ENCODE measurements at places on chromosomes 5 and 9.

GRCh38 chr5:126872561-126873354 lies 95.8 kb downstream of the LMNB1 start:
- no peak for DNase-seq

- DNase-seq: no peak
These were observed 15.0 kb upstream of the PFDN1 start for GRCh38 chr5:140317859-140318258.

GRCh38 chr5:125497651-125498050 lies 751.2 kb upstream of the ZNF608 start:
- DNase-seq: no peak

GRCh38 chr5:147748590-147748989 lies 33.9 kb downstream of the JAKMIP2 start:
- no peak for DNase-seq

DNA sequence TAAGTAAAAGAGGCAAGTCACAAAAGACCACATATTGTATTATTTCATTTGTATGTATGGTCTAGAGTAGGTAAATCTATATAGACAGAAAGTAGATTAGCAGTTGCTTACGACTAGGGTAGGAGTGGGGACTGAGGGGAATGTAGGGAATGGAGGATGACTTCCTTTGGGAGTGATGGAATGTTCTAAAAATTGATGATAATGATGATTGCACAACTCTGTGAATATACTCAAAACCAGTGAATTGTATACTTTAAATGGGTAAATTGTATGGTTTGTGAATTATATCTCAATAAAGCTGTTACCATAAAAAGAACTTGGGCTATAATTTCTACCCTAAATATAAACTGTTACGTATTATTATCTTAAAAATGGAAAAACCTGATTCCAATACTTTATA lies 35.0 kb downstream of the ADAMTS6 start:
- peak; percentile 8 for DNase-seq

GRCh38 chr5:159864885-159865691 lies 51.2 kb upstream of the ADRA1B start:
- DNase-seq: peak; percentile 70

- DNase-seq: peak; percentile 52
These were observed 8.8 kb upstream of the LCP2 start for GRCh38 chr5:170306381-170306831.

- DNase-seq: no peak
These were observed 84.1 kb downstream of the AMBP start for GRCh38 chr9:113993838-113994540.

DNA sequence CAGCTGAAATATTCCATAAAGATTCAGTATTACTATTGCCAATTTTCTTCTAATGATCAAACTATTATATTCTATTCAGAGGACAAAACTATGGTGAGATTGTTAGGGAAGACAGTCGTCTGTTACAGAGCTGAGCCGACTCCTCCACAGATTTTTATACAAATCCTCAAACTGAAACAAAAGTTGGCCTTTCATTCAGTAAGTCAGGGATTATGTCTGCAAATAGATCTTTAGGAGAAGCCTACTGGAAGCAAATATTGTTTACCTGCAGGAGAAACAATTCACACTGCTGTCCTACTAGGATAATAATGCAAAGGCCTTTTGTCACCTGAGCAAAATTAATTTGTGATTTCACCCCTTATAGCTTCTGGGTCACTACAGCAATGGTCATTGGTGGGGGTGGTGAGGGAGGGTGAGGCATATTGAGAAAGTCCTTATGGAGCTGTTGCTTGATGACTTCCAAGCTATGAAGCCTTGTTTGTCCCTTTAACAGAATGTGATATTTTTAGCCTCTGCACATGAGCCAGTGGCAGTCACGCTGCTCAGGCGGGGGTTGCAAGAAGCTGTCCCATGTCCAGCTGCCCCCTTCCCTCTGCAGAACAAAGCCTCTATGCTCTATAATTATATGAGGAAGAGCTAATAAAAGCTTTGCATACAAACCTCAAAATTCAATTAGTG lies 200.5 kb upstream of the KLF9 start:
- DNase-seq: no peak

- DNase-seq: no peak
These were observed 574.1 kb downstream of the NR2F1-AS1 start for GRCh38 chr5:93006915-93007314.

GRCh38 chr9:286071-286740 lies 71.5 kb downstream of the DOCK8 start:
- DNase-seq: no peak

DNA sequence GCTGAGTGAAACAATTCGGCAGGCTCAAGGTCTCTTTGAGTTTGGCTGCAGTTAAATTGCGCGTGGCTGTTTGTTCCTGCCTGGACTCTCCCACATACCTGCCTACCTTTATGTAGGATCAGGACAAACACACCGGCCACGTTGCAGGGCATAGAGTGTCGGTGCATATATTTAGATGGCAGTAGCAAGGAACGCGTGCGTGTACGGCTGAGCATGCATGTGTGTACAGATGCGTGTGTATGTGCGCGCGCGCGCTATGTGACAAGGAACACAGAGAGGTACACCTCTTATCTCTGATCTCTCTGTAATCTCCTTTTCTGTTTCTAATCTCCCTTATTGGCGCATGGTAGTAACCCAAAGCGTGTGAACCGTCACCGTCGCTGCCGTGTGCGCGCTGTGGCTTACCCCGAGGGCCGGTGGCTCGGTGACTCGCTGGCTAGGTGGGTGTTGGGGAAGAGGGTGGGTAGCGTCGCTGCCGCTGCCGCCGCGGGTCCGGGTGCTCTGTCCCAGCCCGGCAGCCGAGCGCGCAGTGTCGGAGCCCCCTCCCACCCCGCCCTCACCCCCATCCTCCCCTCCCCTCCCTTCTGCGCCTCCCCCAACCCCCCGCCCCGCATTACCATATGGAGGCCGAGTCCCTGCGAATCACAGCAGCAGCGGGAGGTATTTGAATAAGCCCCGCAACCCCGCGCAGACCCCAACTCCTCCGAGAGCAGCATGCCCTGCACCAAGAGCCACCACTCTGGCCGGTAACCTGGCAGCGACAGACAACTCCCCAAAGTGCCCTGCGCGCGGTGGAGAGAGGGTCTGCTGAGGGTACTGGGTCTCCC lies 204.8 kb downstream of the MEF2C start:
- no peak for DNase-seq

- no peak for DNase-seq
These were observed 457.9 kb downstream of the ENC1 start for GRCh38 chr5:74182603-74183002.

GRCh38 chr9:136054146-136054545 lies 40.9 kb downstream of the NACC2 start:
- no peak for DNase-seq

DNA sequence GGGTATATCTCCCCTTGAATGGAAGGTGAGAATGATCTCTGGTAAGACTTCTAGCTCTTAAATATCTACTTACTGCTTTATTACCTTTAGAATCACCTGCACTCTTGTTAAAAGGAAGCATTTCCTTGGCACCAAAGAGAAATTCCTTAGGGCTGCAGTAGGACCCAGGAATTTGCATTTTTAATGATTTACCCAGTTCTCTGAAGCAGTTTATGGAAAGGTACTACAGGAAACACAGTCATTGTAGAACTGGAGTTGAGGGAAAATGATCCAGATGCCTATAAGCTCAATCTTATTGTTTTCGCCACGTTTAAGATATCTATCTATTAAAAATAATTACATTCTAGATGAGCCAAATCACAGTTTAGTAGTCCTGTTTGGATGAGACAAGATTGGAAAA lies 9.5 kb upstream of the C9 start:
- DNase-seq: no peak

- DNase-seq: no peak
These were observed 22.8 kb upstream of the RGMB start for GRCh38 chr5:98750693-98751092.

GRCh38 chr5:172606156-172606785 lies 34.8 kb upstream of the NEURL1B start:
- DNase-seq: no peak

DNA sequence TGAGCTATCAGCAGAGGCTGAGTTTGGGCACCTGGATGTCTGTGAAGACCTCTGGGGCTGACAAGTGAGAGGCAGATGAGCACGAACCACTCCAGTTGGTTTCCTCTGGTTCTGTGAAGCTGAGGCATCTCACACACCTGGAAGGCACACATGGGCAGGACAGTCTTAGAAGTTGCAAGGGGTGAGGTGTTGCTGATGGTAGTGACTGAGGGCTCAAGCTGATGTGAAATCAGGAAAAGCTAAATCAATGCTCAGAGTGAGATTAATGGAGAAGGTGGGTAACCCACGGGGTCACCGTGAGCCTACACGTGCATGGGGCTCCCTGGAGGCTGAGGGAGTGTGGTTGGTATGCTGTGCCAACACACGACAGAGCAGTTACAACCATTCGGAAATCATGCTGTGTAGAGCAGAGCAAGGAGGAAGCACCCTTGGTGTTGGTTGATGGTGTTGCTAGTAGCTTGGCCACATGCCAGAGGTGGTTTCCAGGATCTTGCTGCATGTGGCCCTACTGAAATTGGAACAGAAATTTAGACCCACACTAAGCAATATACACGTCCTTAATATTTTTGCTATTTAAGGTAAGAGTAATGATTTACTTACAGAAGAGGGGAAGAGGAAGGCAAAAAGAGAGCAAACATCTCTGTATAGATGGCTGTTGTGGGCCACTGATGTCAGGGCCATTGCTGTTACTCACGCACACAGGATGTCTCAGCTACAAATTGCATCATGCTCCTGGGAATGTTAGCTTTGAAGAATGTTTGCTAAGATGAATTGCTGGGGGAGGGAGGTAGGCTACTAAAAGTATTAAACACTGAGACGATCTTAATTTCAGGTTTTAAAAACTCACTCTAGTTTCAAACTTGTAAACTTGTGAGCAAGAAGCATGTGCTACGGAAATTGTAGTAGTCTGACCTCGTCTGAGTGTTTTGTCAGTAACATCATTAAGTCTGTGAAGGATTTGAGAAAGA lies 170.5 kb downstream of the ARHGEF28 start:
- DNase-seq: peak; percentile 80

DNA sequence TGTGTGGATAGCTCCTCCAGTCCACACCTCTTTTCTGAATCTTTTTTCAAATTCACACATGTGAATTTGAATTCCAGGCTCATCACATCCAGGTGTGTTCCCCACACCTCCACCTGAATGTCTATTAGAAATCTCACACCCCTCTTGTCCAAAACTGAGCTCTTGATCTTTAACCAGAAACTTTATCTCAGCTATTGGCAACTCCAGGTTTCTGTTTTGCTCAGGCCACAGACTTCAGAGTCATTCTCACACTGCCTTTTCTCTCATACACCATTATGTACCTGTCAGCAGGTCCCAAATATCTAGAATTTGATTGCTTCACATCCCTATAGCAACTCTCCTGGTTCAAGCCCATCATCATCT lies 11.6 kb downstream of the NIPSNAP3B start:
- DNase-seq: no peak

DNA sequence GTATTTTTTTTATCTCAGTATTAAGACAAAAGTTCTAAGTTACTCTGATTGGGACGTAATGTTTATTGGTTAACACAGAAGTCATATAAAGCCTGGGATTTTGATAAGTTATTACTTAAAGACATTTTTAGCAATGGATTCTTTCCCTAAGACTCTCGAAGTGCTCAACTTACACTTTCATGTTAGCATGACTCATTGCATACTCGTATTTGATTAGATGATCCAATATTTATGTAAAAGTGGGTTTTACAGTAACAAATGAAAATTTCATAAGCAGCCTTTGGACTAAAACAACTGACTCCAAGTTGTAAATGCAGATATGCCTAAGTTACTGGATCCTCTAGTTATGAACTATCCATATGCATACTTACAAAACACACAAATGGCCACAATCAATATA lies 567.7 kb upstream of the NUDT12 start:
- no peak for DNase-seq

- DNase-seq: peak; percentile 60
These were observed 5.4 kb upstream of the FOXI1 start for GRCh38 chr5:170100066-170100943.

DNA sequence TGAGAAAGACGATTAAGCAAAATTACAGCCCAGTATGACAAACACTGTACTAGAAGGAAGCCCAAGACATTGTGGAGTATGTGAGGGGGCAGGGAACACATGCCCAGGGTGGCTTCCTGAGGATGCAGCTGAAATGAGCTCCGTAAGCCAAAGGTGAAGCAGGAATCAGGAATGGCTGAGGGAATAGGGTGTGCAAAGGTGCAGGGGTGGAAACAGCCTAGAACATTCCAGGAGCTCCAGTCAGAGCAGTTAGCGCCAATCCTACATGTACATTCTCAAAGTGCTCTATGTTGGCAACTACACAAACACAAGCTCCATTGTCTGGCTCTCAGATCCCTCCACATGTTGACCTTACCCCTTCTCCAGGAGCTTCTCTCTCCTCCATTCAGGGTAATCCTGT lies 257.9 kb downstream of the MAN2A1 start:
- DNase-seq: no peak

DNA sequence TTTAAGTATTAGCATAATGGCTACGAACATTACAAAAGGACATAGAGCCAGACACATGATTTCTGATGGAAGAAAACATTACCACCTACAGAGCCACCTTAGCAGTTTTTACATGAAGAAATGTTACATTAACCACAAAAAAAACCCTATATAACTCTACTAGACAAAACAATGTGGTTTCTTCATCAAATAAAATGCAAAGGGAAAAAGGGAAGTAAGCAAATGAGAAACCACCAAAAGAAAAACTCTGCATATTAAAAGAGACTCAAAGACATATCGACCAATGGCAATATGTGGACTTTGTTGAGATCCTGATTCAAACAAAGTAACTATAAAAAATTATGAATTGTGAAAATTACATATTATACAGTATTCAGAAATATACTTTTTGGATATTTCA lies 132.7 kb downstream of the TSSK1B start:
- no peak for DNase-seq

- DNase-seq: no peak
These were observed 6.9 kb downstream of the OBP2B start for GRCh38 chr9:133202145-133202513.

GRCh38 chr5:92637247-92637646 lies 943.8 kb downstream of the NR2F1-AS1 start:
- no peak for DNase-seq

- peak; percentile 28 for DNase-seq
These were observed 284.3 kb downstream of the CCDC171 start for GRCh38 chr9:15837079-15837679.

DNA sequence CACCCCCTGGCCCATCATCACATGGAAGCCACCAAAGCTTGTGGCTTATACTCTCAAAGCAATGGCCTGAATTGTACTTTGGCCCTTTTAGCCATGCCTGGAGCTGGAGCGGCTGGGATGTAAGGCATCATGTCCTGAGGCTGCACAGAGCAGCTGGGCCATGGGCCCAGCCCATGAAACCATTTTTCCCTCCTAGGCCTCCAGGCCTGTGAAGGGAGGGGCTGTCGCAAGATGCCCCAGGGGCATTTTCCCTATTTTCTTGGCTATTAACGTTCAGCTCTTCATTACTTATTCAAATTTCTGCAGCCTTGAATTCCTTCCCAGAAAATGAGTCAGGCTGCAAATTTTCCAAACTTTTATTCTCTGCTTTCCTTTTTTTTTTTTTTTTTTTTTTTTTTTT lies 27.7 kb downstream of the FST start:
- no peak for DNase-seq

- no peak for DNase-seq
These were observed 36.0 kb downstream of the ANKRD33B start for GRCh38 chr5:10599862-10600284.
